Activated T-helper 2 cell treated with anti-CD3 and anti-CD28 coated beads, Interferon-gamma antibody, Interleukin-2, Interleukin-4, amounts not matched to agents 10 μg/mL and 5 μg/mL and 100 μg/mL, durations not matched to agents 14 hours and 24 hours and 36 hours (primary cell): ENCODE measurements at places on chromosomes 7 and 10. TPM values are rescaled to one million over a fixed set of nuclear protein-coding genes. Genes with fewer than 3 reads are reported as not detected.

DNA sequence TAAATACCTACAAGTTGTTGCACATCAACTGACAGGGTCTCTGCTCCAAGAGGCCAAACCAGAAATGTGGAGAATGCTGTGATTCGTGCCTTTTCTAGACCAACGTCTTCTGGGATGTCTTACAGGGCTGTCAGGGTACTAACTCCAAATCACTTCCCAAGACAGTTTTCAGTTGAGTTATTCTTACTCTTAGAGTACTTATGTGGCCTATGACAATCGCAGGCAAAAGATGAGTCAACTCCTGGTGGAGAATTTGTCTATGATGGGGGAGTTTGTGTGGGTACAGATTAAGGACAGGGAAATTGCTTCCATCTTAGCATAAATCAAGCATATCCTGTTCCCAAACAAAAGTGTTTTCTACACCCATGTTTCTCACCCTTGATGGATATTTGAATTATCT, 734.8 kb downstream of the TNS3 start:
- no peaks in the 10 kb centered on the region for H3K27me3 ChIP-seq
- H3K4me3 ChIP-seq, result no peak overlapping the region
- DNase-seq, result no peak

- DNase-seq, result no peak
- no peaks in the 10 kb centered on the region for H3K36me3 ChIP-seq
- no peak overlapping the region for H3K4me3 ChIP-seq
- H3K27ac ChIP-seq, result no peak overlapping the region
- H3K27me3 ChIP-seq, result peaks cover 20% of the 10 kb centered on the region
These were observed 39.6 kb upstream of the HSPB1 start for GRCh38 chr7:76262683-76263402.

DNA sequence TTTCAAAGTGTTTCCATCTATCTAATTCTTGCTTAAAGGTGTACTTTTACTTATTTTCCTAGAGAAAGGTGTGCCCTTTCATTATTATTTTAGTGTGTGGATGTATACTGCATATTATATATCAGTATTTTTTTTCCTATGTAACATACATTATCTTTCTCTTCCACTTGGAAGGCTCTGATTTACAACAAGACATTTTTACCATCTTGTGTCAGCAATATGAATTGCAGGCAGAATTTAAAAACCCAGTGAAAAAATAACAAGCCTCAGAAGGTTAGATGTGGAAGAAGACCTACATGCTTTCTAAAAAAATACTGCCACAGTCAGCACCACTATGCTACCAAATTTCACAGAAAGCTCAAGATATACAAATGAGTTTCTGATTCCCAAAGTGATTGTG, 327.7 kb upstream of the STEAP1 start:
- H3K4me3 ChIP-seq, result no peak overlapping the region
- H3K36me3 ChIP-seq, result no peaks in the 10 kb centered on the region
- no peaks in the 10 kb centered on the region for H3K27me3 ChIP-seq
- no peak overlapping the region for H3K27ac ChIP-seq
- H3K4me1 ChIP-seq, result peaks cover 4% of the 10 kb centered on the region
- DNase-seq, result no peak

DNA sequence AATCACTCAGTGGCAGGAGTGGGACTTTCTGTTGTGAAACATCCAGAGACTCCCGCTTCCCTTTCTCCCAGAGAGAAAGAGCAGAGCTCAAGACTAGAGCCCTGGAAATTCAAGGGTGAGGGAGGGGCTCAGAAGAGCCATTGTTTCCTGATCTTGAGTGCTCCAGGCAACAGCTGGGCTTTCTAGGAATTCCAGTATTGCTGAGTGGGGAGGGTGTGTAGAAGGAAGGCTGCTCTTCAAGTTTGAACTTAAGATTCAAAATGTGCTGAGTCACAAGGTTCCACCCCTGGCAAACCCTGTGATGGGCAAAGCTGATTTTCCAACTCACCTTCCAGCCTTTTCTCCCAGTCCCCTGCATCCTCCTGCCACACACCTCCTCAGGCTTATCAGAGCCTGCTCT, 42.3 kb upstream of the MSRB2 start:
- no peaks in the 10 kb centered on the region for H3K36me3 ChIP-seq
- no peaks in the 10 kb centered on the region for H3K4me1 ChIP-seq
- no peak overlapping the region for H3K27ac ChIP-seq
- H3K27me3 ChIP-seq, result peaks cover 9% of the 10 kb centered on the region
- no peak overlapping the region for H3K4me3 ChIP-seq

DNA sequence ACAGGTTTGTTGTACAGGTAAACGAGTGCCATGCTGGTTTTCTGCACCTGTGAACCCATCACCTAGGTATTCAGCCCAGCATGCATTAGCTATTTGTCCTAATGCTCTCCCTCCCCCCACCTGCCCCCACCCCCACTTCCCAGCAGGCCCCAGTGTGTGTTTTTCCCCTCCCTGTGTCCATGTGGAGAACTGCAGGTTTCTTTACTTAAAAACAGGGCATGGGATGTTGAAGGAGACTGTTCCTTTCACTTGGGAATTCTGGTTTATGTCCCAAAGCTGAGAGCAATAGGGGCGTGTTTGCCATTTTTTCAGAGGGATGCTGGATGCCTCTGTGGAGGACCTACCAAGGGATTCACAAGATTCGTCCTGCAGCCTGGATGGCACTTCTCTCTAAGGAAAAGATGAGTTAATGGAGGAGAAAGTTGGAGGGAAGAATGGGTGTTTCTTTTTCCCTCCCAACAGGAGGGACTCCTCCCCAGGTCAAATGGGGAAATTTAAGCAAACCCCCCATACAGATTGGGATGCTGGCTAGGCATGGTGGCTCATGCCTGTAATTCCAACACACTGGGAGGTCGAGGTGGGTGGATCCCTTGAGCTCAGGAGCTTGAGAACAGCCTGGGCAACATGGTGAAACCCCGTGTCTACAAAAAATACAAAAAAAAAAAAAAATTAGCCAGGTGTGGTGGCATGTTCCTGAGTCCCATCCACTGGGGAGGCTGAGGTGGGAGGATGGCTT, 136.0 kb downstream of the GALNT17 start:
- H3K27me3 ChIP-seq, result no peaks in the 10 kb centered on the region
- no peak overlapping the region for H3K27ac ChIP-seq
- no peaks in the 10 kb centered on the region for H3K4me1 ChIP-seq
- H3K4me3 ChIP-seq, result no peak overlapping the region
- no peak for DNase-seq

- no peak for DNase-seq
- no peak overlapping the region for H3K4me3 ChIP-seq
- peaks cover 18% of the 10 kb centered on the region for H3K27me3 ChIP-seq
- H3K4me1 ChIP-seq, result no peaks in the 10 kb centered on the region
- no peak overlapping the region for H3K27ac ChIP-seq
These were observed 79.3 kb upstream of the CCDC6 start for GRCh38 chr10:59985639-59986038.

DNA sequence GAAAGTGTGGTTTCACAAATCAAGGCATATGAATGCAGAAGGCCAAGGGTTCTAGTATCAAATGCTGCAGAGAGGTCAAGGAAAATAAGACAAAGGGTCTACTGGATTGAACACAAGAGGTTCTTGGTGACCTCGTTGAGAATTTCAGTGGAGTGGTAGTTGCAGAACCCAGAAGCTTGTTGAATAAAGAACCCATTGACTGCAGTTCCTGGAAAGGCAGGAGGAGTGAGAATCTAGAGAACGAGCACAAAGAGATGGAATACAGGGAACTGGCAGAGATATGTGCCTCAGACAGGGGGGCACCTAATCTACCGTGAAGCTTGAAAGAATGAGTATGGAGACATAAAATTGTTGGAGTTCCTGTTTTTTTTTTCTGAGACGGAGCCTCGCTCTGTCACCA, 3.5 kb upstream of the SEPTIN7 start:
- H3K27ac ChIP-seq, result no peak overlapping the region
- no peaks in the 10 kb centered on the region for H3K27me3 ChIP-seq
- DNase-seq, result no peak
- H3K4me3 ChIP-seq, result no peak overlapping the region

GRCh38 chr7:159144758-159145489, at the start of gene VIPR2:
Gene VIPR2, minus strand, starts transcription at chr7:159144867. Its CDS starts 96 bp downstream, at chr7:159144771.
- DNase-seq, result peak; percentile 16
- H3K4me1 ChIP-seq, result peaks cover 10% of the 10 kb centered on the region
- H3K4me3 ChIP-seq, result peak within 1 kb of the TSS; percentile 75
- peaks cover 10% of the 10 kb centered on the region for H3K36me3 ChIP-seq
- H3K27me3 ChIP-seq, result peaks cover 33% of the 10 kb centered on the region

DNA sequence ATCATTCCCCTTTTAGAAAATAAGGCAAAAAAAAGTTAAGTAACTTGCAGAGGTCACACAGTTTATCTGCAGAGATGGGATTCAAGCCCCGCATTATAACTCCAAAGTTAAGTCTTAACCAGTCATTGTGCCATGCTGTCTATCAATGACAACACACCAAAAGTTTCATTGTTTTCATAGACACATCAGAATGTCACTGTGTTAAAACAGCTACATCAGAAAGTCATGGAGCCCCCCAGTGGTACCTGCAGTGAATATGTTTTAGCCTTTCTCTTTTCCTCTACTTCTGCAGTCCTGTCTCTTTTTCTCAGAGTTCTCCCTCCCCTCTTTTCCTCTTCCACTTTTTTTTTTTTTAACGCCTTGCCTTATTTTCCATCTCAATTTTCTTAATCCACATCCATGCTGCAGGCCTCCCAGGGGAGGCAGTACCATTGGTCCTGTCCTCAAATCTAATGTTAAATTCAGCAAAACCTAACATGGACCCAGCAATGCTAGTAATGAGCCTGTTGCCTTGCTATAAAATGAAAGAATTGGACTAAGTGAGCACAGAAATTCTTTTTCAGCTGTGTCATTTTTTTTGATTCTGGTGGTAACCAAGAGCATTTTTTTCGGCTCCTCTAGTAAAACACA, 3.8 kb upstream of the NRCAM start:
- DNase-seq, result no peak
- H3K4me1 ChIP-seq, result peaks cover 13% of the 10 kb centered on the region
- H3K27me3 ChIP-seq, result peaks cover 47% of the 10 kb centered on the region
- H3K27ac ChIP-seq, result no peak overlapping the region

DNA sequence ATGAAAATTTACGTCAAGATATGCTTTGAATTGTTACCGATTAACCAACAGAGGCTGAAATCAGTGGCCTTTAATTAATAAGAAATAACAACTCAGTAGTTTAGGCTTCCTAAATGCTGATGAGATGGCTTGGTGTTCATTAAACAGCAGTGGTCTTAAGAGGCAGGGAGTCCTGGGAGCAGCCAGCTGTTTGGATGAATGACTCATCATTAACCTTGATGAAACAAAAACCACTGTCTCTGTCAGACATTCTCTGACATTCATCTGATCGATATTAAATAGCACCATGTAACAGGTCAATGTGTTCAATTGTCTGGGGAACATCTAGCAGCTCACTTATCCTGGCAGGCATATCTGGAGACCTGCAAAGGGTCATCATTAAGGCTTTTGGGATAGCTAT, 234.2 kb upstream of the LRRN3 start:
- DNase-seq, result no peak
- no peak overlapping the region for H3K27ac ChIP-seq
- no peaks in the 10 kb centered on the region for H3K36me3 ChIP-seq
- no peaks in the 10 kb centered on the region for H3K4me1 ChIP-seq
- H3K4me3 ChIP-seq, result no peak overlapping the region

DNA sequence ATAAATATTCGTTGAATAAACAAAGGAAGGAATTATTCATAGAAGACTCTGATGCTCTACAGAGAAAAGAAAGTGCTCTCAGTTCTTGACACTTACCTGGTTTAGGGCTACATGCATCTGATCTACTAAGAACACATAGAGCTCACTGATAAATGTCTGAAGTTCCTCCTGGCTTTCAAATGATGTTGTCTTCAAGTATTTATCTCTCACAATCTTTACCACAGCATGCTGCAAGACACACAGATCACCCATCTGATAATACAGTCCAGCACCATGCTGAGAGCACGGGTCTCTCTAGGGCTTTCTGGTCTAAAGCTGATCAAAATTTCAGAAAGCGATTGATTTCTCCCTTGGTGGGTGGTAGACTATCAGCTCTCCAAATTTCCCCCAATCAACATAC, 44.5 kb upstream of the MRPS16 start:
- H3K4me3 ChIP-seq, result no peak overlapping the region
- no peak for DNase-seq
- peaks cover 13% of the 10 kb centered on the region for H3K27me3 ChIP-seq
- peaks cover 9% of the 10 kb centered on the region for H3K4me1 ChIP-seq
- no peak overlapping the region for H3K27ac ChIP-seq

DNA sequence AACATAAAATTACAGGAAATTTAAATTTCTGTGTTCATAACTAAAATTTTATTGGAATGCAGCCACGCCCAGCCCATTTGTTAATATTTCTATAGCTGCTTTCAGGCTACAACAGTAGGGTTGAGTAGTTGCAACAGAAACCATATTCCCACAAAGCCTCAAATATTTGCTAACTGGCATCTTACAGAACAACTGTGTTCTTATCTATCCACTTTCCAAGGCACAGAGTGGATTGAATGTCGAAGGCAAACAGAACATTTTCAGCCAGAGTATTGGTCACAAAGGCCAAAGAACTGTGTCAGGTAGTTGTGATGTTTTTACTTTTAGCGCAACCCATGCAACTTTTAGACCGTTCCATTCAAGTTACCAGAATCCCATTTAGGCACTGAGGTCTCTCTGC, 51.1 kb upstream of the OPN4 start:
- no peaks in the 10 kb centered on the region for H3K4me1 ChIP-seq
- peaks cover 12% of the 10 kb centered on the region for H3K27me3 ChIP-seq
- no peaks in the 10 kb centered on the region for H3K36me3 ChIP-seq
- H3K4me3 ChIP-seq, result no peak overlapping the region
- H3K27ac ChIP-seq, result no peak overlapping the region

GRCh38 chr10:103839872-103840739, 15.3 kb downstream of the SH3PXD2A start:
- peaks cover 2% of the 10 kb centered on the region for H3K4me1 ChIP-seq
- H3K27me3 ChIP-seq, result peaks cover 6% of the 10 kb centered on the region
- no peak overlapping the region for H3K4me3 ChIP-seq
- no peak overlapping the region for H3K27ac ChIP-seq
- no peaks in the 10 kb centered on the region for H3K36me3 ChIP-seq

GRCh38 chr7:155587486-155587885, 41.1 kb upstream of the CNPY1 start:
- no peak for DNase-seq
- H3K4me3 ChIP-seq, result no peak overlapping the region

- no peak overlapping the region for H3K27ac ChIP-seq
- no peaks in the 10 kb centered on the region for H3K27me3 ChIP-seq
- no peaks in the 10 kb centered on the region for H3K4me1 ChIP-seq
- H3K4me3 ChIP-seq, result no peak overlapping the region
- no peaks in the 10 kb centered on the region for H3K36me3 ChIP-seq
- no peak for DNase-seq
These were observed 79.7 kb upstream of the PODXL start for GRCh38 chr7:131636092-131636491.

ACHE gene
- total RNA-seq, result 0.09 and 0.21 TPM in 2 replicates

SORBS1 gene
- total RNA-seq, result 0.43 and 1.3 TPM in 2 replicates

HOXA3 gene
- total RNA-seq, result not detected in 2 replicates

ADAM22 gene
- 3.7 and 4.0 TPM in 2 replicates for total RNA-seq

STN1 gene
- 21.7 and 25.1 TPM in 2 replicates for total RNA-seq

UTF1 gene
- 0.16 and 0.28 TPM in 2 replicates for total RNA-seq

ANLN gene
- total RNA-seq, result 38.0 and 38.7 TPM in 2 replicates

CACNB2 gene
- 1.1 and 1.6 TPM in 2 replicates for total RNA-seq

BICC1 gene
- total RNA-seq, result 0.11 and 0.21 TPM in 2 replicates

OPN1SW gene
- not detected in 2 replicates for total RNA-seq

SPAG6 gene
- 0.14 and 0.62 TPM in 2 replicates for total RNA-seq
